ENCODE measurements at places on chromosomes 2 and 18. TPM values are rescaled to one million over a fixed set of nuclear protein-coding genes. Genes with fewer than 3 reads are reported as not detected.
A peak's percentile ranks its signal among the peaks of the same experiment; 100 is the strongest.

C1GALT1C1L gene
- total RNA-seq: 0.17 TPM

KCNS3 gene
- total RNA-seq: 1.5 TPM

SH3BP4 gene
- total RNA-seq: 42.3 TPM

CYS1 gene
- 1.2 TPM for total RNA-seq

DNA sequence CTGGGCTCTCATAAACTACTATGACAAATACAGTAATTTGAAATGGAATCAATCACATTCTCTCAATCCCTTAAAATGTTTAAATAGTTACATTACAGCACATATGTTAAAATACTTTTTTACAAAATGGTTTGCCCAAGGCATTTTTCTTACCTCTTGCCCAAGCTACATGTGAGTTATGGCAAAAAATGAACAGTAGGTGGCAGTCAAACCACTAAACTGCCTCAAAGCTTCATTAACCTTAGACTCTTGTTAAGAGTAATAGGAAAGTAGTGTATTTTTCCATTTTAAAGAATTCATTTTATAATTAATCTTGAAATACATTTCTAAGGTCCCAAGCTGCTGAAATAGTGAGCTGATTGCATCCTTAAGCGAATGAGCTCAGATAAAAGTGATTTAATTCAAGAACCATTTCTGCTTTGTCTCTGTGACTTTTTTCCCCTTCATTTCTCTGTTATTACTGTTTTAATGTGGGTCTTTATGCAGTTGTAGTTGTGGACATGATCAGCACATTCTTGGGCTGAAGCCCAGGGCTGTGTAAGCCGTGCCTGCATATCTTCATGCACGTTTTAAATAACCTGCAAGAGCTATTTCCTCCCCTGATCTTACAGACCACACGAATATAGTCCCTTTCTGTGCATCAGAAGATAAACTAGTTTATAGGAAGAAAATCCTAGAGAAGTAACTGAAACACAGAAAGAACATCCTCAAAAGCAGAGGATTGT is 311.8 kb downstream of the LNPK start:
- peak; percentile 84 for DNase-seq

DNA sequence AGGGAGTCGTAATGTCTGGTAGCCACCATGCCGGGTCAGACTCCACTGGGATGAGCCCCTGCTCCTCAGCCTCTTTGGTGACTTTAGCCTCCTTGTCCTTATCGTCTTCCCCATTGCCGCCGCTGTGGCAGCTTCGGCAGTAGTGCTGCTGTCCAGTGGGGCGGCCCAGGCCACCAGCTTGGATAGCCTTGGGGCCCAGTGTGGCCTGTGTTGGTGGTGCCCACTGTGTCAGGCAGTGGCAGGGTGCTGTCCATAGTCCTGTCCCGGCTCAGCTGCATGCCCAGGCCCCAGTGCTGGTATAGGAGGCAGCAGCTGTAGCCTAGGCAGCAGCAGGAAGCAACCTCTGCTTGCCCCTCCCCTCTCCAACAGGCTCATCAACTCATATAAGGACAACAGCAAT is 197.1 kb upstream of the RAB12 start:
- DNase-seq: no peak

GRCh38 chr2:182302174-182302573 is 124.7 kb downstream of the PDE1A start:
- no peak for DNase-seq

GRCh38 chr18:23573626-23574431 is 12.5 kb downstream of the NPC1 start:
- peak; percentile 67 for DNase-seq

SPDYA gene
- 0.56 TPM for total RNA-seq

KLHL14 gene
- 0.85 TPM for total RNA-seq

CHRNG gene
- not detected for total RNA-seq

DNA sequence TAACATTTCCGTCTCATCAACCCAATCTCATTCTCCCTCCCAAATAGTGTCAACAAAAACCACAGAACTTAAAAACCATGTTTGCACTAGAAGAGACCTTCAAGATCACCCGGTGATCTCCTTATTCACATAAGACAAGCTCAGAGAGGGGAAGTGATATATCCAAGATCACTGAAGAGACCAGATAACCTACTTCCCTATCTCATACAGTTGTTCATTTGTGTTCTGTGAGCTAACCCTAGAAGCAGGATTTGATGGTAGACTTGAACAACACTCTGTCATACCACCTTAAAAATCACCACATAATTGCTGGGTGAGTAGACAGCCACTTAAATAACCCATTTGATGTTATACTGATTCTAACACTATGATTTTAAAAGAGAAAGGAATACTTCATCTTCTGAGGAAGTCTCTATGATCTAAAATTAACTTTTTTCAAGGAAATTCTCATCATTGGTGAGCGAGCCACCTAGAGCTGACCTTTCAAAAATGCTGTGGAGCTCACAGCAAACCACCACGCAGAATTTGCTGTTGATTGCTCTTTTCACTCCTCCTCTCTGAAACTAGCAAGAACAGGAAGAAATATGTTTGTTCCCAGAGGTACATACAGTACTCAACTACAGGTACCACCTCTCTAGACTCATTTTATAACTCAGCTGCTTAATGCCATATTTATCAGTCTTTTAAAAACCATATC is 15.1 kb downstream of the AAK1 start:
- DNase-seq: no peak

EMILIN1 gene
- total RNA-seq: 33.7 TPM
